ENCODE measurements at places on chromosomes 6 and 20.

- DNase-seq, result no peak
These were observed 545.6 kb downstream of the PKHD1 start for GRCh38 chr6:51541847-51542246.

- DNase-seq, result no peak
These were observed 24.0 kb upstream of the CCND3 start for GRCh38 chr6:41965429-41966213.

DNA sequence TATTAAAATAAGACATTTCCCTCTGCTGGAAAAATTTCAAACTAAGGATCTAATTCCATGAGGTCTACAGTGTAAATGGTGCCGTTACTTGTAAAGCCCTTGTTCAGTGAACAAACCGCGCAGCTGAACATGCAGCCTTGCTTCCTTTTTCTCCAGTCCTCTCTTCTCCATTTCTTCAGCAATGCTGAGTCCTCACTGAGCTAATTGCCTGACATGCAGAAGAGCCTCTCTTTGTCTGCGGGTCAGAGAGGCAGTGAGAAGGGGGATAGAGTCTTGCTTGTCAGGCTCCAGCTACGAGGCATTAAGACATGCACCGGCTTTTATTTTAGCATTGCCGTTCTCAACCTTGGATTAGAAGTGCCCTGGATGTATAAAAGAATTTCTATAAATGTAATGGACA lies 25.7 kb downstream of the ZDHHC14 start:
- DNase-seq, result no peak

DNA sequence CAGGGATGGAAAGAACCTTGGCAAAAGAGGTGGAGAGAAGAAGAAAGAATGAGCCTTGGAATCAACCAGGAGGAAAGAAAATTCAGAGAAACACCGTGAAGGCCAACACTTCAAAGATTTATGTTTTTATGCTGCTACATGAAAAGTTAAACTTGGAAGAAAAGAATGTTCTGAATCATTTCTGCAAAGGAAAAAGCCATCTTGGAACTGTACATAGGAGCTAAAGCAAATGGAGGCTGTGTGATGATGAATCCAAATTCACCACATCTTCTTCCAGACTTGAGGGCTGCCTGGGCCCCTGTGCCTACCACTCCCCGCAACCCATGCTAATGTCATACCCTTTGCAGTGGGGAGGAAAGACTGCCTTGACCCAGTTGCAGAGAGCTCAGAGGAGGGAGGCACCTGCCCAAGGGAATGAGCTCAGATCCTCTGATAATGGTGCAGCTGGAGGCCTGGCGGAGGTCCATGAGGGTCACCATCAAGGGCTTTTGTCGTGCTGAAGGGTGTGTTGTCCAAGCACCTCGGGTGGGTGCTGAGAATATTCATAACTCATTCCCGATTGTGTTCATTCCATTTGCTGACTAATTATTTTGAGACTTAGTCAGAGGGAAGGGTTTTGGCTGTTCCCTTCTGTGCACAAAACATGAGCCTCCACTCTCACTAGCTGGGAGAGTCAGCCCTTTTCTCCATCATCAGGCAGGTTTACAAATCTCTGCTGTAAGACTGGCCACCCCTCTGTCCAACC lies 245.8 kb upstream of the JAG1 start:
- no peak for DNase-seq

- no peak for DNase-seq
These were observed 60.5 kb downstream of the ZMYND8 start for GRCh38 chr20:47295921-47296426.

DNA sequence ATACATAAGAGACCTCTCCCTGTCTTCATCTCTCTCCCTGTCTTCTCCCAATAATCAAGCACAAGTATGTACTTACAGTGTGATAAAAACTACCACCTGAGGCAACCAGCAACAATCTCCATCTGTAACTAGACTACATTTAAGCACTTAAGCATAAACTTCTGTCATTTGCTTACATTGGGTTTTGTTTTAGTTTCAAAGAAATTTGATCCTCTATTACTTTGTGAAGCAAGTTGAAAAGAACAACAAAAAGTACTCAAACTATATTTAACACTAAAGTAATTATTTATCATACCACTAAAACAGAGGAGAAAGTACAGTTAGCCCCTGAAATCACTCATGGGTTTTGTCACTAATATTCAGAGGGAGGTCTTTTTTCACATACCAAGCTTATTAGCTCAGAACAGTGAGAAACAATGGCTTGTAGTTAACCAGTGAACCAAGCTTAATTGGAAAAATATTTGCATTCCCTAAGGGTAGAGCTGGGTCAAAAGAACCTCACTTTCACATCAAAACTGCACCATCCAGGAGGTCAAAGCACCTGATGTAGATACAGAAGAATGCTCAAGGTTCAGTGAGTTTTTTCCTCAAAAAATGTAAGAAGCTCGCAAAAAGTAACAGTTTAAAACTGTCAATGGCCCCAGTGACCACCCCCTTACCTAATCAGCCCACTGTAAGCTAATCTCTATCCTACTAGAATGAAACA lies 34.1 kb downstream of the DCDC2 start:
- DNase-seq, result no peak

DNA sequence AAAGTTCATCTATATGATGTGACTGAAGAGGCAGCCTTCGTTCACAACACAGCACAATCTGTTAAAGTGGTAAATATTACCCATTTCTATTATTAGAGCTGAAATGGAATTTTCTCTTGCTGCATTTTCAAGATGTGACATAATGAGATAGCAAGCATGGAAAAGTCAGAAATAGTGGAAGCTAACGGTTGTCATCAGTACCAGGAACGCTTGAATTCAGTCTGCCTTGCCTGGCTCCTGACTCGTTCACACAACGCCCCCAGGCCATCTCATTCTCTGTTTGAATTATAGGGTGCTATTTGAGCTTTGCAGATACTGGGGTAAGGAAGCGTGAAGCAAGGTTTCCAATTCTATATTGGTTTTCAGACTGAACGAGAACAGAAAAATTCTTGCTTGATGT lies 116.5 kb upstream of the MAP3K7 start:
- DNase-seq, result no peak

DNA sequence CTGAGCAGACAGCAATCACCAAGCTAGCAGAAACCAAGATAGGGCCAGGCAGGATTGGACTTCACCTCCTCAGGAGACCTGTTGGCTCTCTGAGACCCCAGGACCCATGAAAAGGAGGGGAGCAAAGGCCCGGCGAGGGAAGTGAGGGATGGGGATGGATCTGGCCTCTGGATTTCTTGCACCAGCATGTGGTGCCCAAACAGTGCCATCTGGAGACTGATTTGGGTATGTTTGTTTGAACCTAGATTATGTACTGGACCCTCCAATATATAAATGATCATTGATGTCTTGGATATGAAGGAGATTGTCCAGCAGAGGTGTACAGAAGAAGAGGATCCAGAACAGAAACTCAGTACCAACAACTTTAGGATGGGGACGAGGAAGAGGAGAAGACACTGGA lies 83.4 kb upstream of the LY86 start:
- no peak for DNase-seq

- DNase-seq, result no peak
These were observed 424.5 kb upstream of the FLRT3 start for GRCh38 chr20:14761903-14762302.

GRCh38 chr6:62528894-62529526 lies 243.0 kb upstream of the KHDRBS2 start:
- no peak for DNase-seq

GRCh38 chr6:169115632-169116031 lies 138.0 kb downstream of the THBS2 start:
- DNase-seq, result no peak

GRCh38 chr6:52666071-52666470 lies 4.8 kb upstream of the TMEM14A start:
- no peak for DNase-seq

DNA sequence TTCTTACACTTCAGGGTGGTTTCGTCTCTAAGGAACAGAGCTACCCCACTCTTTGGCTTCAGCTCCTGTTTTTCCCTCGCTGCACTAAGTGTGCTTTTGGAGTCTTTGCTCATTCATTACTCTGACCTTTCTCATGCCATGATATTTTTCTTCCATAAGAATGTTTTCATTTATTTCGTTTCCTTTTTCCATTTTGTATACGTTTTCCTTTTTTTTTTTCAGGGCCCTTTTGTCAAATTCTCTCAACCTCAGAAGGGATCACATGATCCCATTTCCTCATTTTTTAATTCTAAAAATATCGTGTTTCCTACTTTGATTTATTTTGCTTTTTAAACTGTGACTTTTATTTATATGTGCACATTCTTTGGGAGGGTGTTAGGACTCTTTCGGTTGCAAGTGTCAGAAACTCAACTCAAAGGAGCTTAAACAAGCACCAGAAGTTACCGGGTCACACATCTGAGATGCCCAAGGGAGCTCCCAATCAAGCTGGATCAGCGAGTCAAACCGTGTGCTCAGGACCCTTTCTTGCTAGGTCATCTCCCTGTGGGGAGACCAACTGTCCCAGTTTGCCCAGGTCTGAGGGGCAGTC lies 40.6 kb downstream of the GCNT2 start:
- no peak for DNase-seq

DNA sequence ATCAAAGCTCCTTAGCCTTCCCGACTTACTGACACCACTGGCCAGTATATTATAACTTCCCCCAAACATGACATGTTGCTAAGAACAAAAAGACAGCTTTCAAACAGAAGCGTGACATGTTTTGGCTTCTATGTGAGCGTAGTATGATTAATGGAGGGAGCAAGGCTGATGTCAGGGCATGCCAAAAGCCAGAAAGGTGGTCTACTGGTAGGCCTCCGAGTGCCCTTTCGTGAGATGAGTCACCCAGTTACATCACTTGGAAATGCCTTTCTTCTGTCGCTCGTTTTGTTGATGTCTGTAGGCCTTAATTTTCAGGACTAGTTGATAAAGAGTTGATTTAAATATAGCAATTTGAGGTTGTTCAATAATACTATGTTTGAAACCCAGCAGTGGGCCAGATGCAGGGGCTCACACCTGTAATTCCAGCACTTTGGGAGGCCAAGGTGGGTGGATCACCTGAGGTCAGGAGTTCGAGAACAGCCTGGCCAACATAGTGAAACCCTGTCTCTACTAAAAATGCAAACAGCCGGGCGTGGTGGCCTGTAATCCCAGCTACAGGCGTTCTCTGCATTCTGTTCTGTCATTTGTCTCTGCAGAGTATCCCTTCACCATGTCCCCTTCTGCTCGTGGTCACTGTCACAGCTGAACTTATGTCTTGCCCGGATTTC lies 53.3 kb downstream of the CNKSR3 start:
- DNase-seq, result no peak

DNA sequence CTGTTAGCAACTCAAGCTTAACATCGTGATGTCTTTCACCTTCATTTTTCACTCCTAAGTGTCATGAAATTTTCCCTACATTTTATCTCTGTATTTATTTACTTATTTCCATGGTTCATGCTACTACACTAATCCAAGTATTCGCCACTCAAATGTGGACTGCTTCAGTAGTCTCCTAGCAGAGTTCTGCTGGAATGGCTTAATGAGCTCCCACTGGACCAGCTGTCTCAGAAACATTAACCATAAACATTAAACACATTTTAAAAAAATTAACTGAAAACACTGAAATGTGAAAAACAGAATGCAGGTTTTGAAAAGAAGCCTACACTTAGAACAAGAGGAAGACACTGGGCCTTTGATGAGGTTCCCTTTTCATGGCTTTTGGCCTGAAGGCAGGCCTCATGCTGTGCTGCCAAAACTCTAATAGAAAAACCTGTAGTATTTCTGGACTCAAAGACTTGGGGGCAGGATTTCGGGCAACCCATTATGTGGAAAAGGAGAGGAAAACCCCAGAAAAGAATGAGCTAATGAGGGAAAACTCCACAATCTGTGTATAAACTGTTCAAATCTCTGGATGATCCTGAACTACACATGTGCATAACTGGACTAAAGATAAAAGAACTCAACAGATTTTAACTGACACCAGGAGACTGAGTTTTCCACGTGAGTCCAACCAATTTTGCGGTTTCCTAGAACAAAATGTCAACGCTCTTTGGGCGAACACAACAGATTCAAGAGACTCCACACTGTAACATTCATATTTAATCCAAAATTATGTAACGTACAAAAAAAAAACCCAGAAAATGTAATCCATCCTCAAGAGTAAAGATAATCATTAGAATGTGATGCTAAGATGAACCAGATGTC lies 33.0 kb downstream of the SAMD3 start:
- DNase-seq, result no peak

DNA sequence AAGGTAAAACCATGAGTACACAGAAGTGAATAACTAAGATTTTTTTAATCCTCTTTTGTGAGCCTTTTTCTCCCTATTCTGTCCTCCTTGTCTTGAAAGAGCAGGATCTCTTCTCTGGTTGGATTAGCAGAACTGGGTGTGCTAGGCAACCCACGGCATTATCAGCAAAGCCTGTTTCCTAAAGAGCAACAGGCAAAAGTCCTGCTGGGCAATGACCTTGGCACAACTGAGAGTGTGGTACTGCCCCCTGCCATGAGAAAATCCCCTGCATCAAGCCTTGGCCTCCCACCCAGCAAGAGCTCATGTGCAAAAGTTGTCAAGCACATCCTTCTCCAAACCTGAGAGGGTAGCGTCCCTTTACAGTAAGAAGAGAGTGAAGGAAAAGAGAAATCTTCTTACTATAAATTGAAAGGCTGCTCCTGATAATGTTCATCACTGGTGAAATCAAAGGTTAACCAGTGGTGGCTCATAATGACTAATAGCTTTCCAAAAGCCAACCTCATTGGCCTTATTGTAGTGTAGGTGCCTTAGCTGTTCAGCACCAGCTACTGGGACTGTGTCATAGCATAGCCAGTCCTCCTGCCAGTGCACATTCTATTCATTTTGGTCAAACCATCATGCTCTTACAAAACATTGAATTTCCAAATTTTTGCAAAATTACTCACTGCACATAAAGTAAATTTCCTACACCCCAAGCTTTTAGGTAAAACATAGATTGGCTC lies 17.1 kb downstream of the KIF6 start:
- no peak for DNase-seq

- no peak for DNase-seq
These were observed 45.5 kb upstream of the NXT1 start for GRCh38 chr20:23305098-23305497.

DNA sequence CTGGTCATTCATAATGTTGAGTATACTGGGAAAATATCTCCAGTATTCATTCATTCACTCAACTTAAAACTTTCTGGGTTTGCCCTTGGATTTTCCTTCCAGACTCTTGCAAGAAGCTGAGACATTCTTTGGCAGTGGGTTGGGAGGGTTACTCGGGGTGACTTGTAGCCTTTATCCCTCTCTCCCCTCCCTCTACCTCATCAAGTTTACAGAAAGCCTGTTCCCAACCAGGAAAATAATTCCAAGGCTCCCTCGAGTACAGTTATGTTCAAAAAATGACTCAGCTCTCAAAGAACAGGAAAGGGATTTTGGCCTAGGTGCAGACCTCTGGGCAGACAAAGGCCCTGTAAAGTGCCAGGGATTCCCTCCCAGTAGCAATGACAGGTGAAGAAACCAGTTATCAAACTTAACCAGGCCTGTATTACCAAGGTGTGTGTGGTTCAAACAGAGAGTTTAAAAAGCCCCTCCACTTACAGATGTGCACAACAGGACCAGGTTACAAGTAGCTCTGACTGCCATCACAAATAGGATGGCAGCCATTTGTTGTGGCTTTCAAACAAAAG lies 22.2 kb downstream of the FKBP1A start:
- DNase-seq, result no peak

GRCh38 chr20:24842274-24842917 lies 106.7 kb upstream of the CST7 start:
- DNase-seq, result no peak

- DNase-seq, result no peak
These were observed 199.9 kb upstream of the SOX4 start for GRCh38 chr6:21393441-21394165.

All from effector memory CD8-positive, alpha-beta T cell (primary cell).